ENCODE measurements at places on chromosomes 4 and X.

- no peak for DNase-seq
These were observed 1030.9 kb downstream of the FSTL5 start for GRCh38 chr4:161132715-161133425.

- no peak for DNase-seq
These were observed 72.1 kb downstream of the LRP2BP start for GRCh38 chr4:185323606-185324005.

DNA sequence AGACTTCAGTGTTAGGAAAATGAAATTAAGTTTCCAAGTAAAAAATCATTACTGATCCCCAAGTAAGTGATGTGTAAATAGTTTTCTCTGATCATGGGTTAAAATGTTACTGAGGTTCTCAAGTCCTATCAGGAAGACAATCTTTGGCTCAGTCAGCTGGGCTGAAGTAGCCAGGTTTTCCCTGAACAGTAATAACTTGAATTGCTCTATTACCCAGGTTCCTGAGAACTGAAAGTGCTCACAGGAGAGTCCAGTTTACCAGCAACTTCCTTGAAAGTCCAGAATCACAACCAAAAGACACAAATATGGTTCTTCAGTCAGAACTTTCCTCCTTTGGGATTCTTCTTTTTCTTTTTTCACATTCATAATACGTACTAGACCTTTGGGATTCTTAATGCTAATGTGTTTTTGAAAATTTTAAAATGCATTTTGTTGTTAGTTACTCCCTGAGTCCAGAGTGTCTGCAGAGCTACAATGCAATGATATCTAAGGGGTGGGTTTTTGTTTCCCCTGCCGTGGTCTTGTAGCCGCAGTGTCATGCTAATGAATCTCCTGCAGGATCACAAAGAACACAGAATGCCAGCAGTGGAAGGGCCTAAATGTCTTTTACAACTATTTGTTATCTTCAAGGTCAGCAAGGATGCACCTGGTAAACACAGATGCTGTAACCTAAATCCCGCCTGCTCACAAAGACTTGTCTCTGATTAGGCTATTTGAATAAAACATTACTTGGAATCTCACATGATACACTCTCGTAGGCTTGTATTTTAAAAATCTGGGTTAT lies 439.8 kb upstream of the NR3C2 start:
- DNase-seq = no peak

- no peak for DNase-seq
These were observed 2707.5 kb downstream of the PCDH7 start for GRCh38 chr4:33427676-33428075.

- no peak for DNase-seq
These were observed 1017.6 kb upstream of the HS3ST1 start for GRCh38 chr4:12446256-12446655.

DNA sequence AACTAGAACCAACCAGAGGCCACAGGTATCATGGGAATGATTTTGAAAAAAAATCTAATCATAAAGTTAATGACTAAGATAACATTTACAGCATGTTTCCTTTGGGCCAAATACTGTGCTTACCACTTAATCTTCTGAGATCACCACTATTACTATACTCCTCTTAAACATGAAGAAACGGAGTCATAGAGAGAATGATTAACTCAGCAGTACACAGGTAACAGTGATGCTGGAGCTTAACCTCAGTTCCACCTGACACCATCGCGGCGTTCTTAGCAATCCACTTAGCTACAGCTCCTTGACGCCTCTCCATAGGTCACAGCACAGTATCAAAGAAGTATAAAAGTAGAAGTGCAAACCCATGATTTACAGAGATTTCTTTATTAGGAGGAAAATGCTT lies 592.6 kb upstream of the SLIT2 start:
- DNase-seq = no peak

GRCh38 chrX:54049801-54050200 lies 5.5 kb upstream of the PHF8 start:
- DNase-seq = no peak

- DNase-seq = no peak
These were observed 29.2 kb upstream of the CCNI start for GRCh38 chr4:77104791-77105540.

GRCh38 chrX:134013524-134013923 lies 28.1 kb upstream of the GPC3 start:
- DNase-seq = no peak

- no peak for DNase-seq
These were observed 16.3 kb downstream of the LONRF3 start for GRCh38 chrX:118990512-118991227.

- no peak for DNase-seq
These were observed 714.2 kb upstream of the LCORL start for GRCh38 chr4:18735740-18736268.

DNA sequence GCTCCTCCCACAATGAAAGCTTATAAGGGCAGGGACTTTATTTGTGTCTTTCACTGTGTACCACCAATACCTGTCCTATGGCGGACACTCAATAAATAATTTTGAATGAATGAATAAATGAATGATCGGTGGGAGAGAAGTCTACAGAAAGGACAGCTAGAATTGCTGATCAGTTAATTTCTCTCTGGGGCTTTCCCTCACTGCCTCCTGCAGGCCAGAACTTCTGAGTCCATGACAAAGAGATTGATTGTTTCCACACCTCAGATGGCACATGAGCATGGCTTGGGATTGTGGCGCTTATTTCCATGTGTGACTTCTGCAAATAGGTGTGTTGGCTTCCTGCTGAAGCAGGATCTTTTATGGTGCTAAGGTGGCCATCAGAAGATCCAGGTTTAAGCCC lies 6.3 kb downstream of the FAM47E start:
- no peak for DNase-seq

DNA sequence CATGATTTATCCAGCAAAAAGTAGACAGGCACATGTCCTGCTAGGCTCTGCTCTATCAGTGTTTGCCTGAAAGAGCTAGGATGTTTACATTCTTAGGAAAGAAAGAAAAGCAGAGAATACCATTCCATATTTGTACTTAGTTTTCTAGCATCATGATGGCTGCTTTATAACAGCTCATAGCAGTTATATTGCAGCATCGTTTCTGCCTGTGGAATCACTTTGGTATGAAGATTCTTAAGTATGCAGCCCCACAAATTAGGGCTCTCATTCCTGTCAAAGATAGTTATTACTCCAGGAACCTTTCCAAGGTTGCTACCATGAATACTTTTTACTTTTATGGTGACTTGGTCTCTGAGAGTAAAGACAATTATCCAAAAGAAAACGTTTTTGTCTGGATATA lies 119.0 kb upstream of the MYOZ2 start:
- DNase-seq = no peak

- DNase-seq = no peak
These were observed 53.2 kb downstream of the ADRA2C start for GRCh38 chr4:3819210-3819919.

- no peak for DNase-seq
These were observed 1516.4 kb upstream of the PABPC4L start for GRCh38 chr4:135718019-135718418.

GRCh38 chr4:80271801-80272200 lies 5.3 kb downstream of the FGF5 start:
- no peak for DNase-seq

- DNase-seq = no peak
These were observed 80.7 kb downstream of the SLC9A7 start for GRCh38 chrX:46678232-46678631.

GRCh38 chr4:38182334-38182998 lies 222.3 kb downstream of the PTTG2 start:
- DNase-seq = no peak

DNA sequence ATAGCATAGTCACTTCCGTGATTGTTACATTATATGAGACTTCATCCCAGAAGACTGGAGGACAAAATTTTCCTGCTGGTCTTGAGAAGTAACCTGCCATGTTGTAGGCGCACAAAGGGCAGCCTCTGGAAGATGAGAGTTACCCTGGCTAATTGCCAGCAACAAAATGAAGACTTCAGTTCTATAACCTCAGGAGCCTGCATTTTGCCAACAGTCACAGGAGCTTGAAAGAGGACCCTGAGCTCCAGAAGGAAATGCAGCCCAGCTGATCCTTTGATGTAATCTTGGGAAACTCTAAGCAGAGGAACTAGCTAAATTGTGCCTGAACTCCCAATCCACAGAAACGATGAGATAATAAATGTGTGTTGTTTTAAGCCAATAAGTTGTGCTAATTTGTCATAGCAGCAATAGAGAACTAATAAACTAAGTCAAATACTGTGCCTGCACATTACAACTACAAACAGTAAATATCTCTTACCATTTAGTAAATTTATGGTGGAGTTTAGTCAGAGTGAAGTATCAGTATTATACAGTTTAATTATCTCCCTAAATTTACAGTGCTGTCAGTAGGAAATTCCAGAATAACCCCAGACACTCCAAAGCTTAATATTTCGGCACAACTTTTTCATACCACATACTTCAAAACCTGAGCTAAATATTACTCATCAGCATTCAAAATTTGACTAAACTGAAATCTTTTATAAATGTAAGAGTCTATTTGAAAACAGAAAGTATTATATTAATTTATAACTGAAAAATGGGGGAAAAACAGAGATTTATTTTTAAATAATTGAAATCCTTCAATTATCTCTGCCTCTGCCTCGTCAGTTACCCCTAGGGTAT lies 90.1 kb upstream of the MAPK10 start:
- DNase-seq = no peak
